ENCODE measurements at places on chromosomes 5 and 9.

- no peak for DNase-seq
Measured at GRCh38 chr9:99782962-99783718, 38.5 kb upstream of the NR4A3 start.

GRCh38 chr9:34379334-34380033 is 2.8 kb upstream of the MYORG start:
- DNase-seq, result peak; percentile 79

DNA sequence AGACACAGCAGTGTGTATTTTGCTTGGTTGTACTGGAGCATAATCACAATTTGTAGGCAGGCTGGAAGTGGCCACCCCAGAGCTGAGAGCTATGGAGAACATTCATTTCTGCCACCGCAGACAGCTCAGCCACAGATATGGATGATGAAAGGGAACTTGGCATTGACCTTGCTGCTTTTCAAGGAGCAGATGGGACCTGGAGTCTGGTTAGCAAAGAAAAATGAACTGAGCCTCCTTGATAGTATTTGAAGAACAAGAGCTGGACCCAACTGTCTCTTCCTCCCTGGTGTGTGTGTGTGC is 395.2 kb upstream of the ZNF462 start:
- DNase-seq, result no peak

- no peak for DNase-seq
Measured at GRCh38 chr5:123097871-123098735, 9.1 kb downstream of the PRDM6 start.

DNA sequence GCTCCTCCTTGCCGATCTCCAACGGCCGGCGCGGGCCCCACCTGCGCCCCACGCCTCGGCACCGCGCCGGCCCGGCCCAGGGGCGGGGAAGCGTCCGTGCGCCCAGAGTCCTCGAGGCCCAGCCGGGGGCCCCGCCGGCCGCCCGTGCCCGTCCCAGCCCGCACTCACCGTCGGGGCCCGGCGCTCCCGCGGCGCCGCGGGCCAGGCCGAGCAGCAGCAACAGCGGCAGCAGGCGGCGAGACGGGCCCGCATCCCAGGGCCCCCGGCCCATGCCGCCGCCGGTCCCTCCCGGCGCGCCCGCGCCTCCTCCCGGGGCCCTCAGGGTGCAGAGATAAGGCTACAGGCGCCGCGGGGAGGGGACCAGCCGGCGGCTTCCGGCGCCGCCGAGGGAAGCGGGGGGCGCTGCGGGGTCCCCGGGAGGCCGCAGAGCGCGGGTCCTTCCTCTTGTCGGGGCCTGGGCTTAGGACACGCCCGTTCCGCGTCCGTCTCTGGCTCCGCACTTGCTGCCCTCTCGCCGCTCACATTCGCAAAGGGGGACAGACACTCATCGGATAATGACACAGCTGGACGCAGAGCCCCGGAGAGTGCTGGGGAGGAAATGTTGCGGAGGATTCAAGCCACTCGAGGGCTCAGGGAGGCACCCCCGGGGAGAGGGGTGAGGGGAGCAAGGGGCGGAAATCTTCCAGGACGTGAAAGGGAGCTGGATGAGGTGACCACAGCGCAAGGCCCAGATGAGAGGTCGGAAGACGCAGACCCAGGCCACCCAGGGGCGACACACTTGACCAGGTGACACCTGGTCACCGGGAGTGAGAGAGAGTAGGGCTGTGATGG is at the start of gene SUSD1:
Gene SUSD1 (minus strand): TSS at position 333 of the 831 bp plus-strand sequence. CDS start 62 bp downstream, at position 271.
- DNase-seq, result no peak

DNA sequence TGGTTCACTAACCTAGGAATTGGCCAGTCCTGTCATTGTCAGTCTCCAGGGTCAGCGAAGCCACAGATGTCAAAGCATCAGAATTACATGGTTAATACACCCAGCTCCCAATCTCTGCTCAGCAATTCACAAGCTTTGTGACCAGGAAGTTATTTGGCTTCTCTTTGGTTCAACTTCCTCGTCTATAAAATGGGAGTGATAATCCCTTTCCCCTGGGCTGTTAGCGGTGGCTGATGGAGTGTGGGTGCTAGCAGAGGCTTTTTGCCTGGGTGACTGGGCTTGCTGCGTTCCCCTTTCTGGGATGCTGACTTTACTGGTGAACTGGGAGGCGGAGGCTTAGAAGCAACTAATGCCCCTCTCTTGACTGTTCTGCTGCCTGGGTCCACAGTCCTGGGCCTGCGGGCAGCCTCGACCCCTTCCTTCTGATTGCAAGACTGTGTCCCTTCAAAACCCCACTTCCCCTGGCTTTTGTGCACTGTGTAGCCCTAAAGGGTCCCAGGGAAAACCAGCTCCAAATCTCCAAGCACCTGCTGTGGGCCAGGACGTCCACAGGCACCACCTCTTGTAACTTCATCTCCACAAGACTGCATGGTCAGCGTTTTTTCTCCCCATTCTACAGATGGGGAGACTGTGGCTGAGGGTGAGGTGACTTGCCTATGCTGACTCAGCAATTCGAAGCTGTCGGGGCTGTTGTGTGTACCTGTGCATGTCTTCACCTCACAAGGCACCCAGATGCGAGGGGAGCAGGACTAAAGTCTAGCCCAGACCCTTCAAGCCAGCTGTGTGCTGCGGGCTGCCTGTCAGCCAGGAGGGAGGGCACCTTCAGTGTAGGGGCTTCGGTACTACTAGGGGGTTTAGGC is 45.2 kb upstream of the NEURL1B start:
- DNase-seq, result no peak

DNA sequence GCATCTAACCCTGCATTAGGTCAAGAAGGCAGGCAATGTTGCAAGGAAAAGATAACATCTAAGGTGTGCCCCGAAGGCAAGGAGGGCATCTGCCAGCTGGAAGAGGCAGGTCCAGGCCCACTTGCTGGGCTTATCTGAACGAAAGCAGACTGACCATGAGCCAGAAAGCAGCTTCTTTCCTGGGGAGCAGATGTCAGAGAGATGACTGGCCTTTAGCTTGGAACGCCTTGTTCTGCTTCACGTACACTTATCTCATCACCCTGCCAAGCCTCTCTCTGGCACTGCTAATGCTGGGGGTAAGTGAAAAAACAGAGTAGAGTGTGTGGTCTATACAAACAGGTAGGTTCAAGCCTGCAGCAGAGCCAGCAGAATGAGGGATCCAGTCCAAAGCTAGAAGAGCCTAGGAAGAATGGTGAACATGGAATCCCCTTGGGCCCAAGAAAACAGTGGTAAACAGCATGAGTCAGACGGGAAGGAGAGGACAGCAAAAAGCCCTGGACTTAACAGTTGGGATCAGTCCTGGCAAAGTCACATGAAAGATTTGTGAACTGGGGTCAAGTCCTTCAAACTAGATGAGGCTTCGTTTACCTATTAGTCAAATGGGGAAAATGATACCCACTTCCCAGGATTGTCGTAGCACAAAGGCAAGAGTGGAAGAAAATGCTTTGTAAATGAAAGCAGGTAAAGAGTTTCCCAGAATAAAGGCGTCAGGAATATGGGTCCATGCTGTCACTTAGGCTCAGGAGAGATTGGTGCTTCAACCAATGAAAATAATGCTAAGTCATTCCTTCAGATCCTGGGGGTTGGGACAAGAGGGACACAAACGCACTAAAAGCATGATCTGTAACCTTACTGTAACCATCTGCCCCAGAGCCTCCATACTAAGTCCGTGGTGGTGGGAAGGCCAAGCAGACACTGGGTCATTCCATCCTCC is 200.9 kb downstream of the SLIT3 start:
- DNase-seq, result no peak

DNA sequence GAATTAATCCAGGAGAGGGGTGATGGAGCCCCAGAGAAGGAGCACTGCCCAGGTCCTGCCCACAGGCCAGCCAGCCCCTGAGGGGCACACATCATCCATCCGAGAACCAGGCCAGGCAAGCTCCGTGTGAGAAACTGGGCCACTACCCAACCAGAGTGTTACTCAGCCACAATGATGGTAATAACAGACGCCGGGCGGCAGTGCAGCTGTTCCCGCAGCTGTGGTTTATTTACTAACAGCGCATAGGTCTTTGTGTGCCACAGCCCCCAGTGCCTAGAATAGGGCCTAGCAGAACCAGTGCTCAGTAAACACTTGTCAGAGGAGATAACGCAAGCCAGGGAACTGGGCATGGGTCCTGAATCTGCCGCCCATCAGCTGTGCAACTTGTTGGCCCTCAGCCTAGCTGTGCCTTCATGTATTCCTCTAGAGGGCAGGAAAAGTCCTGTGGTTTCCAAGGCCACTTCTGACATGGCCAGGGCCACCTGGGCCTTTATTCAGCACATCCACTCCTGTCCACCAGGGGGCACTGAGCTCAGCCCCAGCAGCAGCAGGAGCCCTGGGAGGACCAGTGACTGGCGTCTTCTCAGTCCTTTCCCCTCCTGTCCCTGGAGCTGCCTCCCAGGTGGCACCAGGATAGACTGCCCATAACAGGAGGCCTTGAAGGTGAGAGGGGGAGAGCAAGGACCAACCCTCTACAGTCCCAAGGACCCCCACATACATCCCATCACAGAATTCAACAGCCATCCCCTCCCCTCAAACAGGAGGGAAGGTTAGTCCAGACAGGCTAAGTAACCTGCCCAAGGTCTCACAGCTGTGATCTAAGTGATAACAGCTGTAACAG is 2.1 kb downstream of the MXD3 start:
- no peak for DNase-seq

- DNase-seq, result no peak
Measured at GRCh38 chr5:86807046-86808031, 189.6 kb downstream of the COX7C start.

- DNase-seq, result no peak
Measured at GRCh38 chr5:2699686-2700085, 51.8 kb downstream of the IRX2 start.

DNA sequence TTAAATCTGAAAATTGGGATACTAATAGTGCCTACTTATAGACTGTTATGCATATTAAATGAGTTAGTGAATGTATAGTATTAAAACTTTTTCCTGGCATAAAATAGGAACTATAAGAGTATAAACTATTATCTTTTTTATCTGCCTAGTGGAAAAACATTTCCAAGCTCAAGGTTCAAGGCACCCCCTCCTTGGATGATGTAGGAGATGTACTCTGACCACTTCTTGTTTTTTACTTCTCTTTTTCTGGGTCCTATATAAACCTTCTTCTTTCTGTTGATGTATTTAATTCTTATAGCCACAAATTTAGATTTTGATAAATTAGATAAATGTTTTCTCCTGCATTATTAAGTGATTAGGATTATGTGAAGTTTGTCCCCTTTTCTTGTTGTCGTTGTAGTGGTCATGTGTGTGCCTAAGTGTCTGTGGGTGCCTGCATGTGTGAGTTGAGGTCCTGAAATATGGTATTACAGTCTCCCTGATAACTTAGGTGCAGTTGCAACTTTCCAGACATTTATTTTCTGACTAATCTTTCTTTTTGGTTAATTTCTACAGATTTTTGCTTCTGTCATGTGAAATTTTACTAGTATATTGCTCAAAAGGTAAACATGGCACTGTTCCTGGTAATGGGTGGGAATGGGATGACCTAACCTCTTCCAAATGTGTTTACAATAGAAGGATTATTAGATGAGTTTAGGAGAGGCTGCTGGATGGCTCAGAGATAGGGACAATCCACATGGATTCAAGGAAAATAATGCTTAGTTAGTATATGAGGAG is 160.8 kb upstream of the CDKN2B start:
- no peak for DNase-seq

Measured in breast epithelium (tissue), 4 donors.